Tibial artery (tissue), 4 donors: ENCODE measurements at places on chromosomes 2 and 18.

DNA sequence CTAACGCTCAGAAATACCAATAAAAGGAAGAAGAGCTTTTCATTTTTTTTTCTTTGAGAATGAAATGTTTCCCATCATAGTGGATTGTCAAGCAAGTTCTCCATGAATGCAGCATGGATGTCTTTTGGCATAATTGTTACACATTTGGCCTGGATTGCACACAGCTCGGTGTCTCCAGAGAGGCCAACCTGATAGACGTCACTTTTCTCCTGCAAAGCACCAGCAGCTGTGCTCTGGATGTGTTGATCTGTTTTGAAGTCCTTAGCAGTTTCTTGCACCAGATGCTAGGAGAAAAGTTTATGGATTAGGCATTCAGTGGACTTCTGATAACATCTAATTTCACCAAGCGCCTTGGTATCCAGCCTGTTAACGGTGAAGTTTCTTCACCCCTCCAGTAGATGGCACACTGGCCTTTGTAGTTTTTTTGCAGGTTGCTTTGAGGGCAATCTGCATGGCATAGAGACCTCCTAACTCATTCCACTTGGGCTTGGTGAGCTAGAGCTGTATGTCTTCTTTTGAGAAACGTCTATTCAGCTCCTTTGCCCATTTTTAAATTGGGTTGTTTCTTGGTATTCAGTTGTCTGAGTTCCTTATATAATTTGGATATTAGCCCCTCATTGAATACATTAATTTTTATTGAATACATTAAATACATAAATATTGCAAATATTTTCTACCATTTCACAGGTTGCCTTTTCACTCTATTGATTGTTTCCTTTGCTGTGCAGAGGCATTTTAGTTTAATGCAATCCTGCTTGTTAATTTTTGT, 59.7 kb downstream of the PTH2R start:
- no peak for DNase-seq

DNA sequence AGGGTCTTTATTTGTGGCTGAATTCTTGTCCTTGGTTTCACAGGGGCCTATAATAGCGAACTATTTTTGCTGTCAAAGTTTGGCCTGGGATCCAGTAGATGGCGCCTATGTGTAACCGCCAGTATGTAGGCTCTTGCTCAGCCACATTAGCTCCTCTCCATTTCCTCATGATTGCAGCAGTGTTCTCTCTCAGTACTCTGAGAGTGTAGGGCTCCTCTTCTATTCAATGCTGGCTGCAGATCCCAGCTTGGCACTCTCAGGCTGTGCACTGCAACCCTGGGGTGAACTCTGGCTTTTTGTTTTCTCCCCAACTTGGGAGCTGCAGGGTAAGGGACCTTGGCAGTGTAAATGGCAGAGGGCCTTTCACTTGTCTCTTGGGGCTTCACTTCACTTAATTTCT, 344.6 kb upstream of the CHAC2 start:
- DNase-seq = no peak

DNA sequence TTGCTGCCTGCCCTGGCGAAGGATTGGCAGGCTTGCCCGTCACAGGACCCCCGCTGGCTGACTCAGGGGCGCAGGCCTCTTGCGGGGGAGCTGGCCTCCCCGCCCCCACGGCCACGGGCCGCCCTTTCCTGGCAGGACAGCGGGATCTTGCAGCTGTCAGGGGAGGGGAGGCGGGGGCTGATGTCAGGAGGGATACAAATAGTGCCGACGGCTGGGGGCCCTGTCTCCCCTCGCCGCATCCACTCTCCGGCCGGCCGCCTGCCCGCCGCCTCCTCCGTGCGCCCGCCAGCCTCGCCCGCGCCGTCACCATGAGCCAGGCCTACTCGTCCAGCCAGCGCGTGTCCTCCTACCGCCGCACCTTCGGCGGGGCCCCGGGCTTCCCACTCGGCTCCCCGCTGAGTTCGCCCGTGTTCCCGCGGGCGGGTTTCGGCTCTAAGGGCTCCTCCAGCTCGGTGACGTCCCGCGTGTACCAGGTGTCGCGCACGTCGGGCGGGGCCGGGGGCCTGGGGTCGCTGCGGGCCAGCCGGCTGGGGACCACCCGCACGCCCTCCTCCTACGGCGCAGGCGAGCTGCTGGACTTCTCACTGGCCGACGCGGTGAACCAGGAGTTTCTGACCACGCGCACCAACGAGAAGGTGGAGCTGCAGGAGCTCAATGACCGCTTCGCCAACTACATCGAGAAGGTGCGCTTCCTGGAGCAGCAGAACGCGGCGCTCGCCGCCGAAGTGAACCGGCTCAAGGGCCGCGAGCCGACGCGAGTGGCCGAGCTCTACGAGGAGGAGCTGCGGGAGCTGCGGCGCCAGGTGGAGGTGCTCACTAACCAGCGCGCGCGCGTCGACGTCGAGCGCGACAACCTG, at the start of gene DES:
TSS of gene DES (plus strand) at position 223 of the 857 bp plus-strand sequence. CDS start at position 309, 86 bp downstream.
- peak; percentile 84 for DNase-seq

- DNase-seq = no peak
These were observed 14.0 kb downstream of the ATP8B1 start for GRCh38 chr18:57789090-57789489.

- DNase-seq = no peak
These were observed 23.2 kb downstream of the MEMO1 start for GRCh38 chr2:31987454-31988220.

GRCh38 chr2:70936979-70937811, 1.5 kb downstream of the ATP6V1B1 start:
- no peak for DNase-seq

GRCh38 chr2:47568164-47568850, 165.4 kb downstream of the MSH2 start:
- no peak for DNase-seq

DNA sequence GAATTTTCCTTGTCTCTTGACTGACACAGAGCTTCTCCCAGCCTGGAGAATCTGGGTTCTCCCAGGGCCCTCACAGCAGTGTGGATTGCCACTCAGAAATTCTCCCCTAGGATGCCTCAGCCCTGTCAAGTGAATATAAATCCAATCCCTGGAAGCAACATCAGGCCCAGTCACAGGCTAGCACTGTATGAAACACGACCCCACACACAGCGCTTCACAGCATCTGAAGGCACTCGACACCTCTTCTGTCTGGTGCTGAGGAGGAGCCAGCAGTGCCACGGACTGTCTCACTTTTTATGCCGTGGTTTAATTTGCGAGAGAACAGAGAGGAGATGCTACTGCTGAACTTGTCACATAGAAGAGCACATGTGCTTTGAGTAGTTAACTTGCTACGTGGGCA, 164.5 kb downstream of the NAPG start:
- no peak for DNase-seq

GRCh38 chr2:154813636-154814035, 115.1 kb downstream of the KCNJ3 start:
- DNase-seq = no peak

GRCh38 chr2:31192851-31193392, 24.4 kb downstream of the CAPN14 start:
- no peak for DNase-seq

- no peak for DNase-seq
These were observed 79.5 kb downstream of the EVA1A start for GRCh38 chr2:75480971-75481836.

DNA sequence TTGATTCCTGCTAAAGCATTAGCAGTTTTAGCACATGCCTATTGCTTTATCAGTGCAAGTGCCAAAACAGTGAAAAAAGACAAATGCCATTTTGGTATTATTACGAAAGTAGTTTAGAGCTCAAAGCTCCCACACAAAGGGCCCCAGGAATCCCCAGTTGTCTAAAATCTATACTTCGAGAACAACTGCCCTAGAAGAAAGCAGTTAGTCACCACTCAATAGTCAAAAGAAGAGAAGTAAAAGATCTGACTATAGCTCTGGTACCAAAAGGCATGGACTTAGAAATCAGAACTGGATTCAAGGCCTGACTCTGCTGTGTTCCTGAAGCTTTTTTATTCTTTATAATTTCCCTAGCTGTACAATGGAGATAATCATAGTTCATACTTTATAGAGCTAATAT, 21.8 kb downstream of the SCN3A start:
- no peak for DNase-seq

GRCh38 chr2:197210430-197210829, 100.2 kb downstream of the ANKRD44 start:
- no peak for DNase-seq

GRCh38 chr2:191441496-191442214, 196.5 kb downstream of the MYO1B start:
- DNase-seq = no peak

DNA sequence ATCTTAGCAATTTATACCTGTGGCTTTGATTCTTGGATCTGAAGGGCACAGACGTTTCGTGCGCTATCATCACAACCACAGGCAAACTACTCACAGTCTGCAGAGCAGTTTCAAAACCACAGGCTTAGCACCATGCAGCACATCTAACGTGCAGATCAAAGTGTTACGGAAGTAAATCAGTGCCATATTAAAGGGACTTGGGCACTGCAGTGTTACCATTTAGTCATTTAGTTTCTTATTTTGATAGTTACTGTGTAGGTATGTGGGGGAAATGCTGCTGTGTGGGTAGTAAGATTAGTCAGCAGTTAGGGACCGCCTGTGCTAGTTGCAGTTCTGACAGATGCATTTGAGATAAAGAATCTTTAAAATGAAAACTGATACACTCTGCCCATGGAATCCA, 384.0 kb downstream of the NBAS start:
- DNase-seq = no peak

- DNase-seq = no peak
These were observed 251.4 kb upstream of the UBE2E3 start for GRCh38 chr2:180728928-180729559.

DNA sequence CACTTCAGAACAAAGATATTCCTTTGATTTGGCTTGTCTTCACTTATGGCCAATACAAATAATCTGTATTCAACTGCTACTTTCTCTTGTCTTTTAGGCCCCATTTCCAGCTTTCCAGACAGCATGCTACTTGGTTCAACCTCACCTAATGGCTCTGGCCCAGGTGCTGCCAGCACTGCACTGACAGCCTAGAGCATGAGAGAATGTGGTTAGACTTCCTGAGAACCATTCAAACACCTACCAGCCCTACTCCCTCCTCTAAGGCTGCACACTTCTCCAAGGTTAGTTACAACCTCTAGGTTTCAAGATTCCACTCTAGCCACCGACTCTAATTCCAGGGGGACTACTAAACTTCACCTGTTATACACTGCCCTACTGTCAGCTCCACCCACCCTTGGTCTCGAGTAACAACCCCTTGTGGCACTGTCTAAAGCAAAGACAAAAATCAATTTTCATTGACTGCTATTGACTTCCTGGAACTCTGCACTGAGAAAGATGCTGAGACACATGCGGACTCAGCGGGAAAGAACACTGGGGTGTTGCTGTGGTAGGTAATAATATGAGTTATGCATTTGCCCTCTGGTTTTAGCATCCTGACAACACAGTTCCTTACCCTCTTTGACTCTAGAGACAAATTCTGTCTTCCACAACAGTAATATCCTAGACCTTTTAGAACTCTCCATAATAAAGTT, 38.2 kb downstream of the PLEKHM3 start:
- no peak for DNase-seq

DNA sequence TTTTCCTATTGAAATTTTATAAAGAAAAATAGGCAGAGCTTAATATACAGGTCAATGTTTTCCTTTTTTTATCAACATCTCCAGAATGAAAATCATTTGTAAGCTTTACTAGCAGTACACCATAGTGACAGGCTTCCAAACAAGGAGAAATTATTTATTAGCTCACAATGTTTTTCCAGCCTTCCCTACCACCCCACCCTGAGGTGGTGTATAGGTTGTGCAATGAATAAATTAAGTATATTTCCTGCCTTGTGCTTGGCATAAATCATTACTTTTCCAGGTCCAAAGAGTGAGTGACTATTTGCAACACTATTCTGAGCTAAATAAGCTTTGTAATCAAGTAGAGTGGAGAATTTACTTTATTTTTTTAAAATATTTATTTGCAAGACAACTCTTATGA, 876.2 kb upstream of the POU3F3 start:
- no peak for DNase-seq

DNA sequence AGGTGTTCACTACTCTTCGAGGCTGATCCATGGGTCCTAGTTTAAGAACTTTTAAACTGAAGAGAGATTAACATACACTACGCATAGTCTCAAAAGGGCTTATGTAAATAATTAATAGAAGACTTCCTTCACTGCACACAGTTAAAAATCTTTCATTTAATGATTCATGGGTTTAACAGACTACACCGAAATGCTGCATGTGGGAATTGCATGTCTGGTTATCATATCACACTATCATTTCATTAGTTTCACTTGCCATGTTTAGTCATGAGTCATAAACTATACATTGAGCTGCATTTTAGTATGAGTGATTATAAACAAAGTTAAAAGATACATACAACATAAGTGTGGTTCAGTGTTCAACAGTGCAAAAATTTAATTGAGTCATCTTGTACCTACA, 31.2 kb downstream of the GLS start:
- DNase-seq = no peak

GRCh38 chr2:64562148-64562784, 38.1 kb downstream of the AFTPH start:
- no peak for DNase-seq

DNA sequence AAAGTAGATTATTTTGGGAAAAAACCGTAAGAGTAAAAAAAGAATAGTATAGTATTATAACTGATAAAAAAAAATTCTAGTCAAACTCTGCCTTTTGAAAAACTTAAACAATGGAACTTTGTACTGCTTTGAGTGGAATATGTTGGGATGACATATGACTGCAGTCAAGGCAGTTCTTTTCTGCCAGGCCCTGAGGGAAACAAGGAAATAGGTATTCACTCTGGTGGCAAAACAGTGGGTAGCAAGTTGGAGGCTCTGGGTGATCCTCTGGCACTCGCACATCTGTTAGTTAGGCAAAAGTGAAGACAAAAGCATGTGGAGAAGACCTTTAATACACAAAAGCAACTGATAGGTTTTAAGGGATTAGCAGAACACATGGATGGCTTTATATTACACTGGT, 102.2 kb downstream of the ARHGEF33 start:
- no peak for DNase-seq

GRCh38 chr2:145546091-145546490, 1026.2 kb upstream of the ZEB2 start:
- DNase-seq = no peak

DNA sequence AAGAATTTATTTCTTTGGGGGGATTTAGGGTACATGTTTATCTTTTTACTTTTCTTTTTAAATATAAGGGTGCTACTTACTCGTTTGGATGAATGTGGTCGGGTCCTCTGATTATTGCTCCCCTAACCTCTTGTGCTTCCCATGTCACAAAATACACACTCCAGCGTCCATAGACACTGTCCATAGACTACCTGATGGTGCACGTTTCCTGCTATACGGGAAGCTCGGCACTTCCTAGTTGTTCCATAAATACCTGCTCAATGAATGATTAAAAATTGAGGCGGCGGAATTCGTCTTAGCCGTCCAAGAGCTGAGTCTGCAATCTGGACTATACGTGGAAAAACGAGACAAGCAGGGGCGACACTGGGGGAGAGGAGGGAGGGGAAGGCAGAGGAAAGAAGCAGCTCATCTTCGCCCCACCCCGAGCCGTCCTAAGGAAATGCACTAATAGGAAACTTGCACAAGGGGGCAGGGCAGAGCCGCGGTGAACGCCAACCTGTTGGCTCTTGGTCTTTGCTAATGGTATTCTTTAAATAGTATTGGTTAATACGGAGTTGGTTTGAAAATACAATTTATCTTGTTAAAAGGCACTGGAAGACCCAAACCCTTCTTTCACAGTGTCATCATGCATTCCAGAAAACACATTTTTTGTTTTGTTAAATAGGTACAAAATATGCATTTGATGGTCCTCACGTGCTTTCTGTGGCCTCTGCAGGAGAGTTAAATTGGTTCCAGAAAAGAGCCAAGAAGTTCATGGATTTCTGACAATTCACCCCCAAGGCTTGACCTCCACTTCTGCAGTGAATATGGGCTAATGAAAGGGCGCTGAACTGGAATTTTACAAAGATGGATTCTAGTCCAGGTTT, 73.0 kb upstream of the KCTD1 start:
- DNase-seq = no peak

GRCh38 chr2:174180726-174181236, 67.6 kb downstream of the OLA1 start:
- no peak for DNase-seq
